HCT116 (cell line): ENCODE measurements at places on chromosomes 7 and 10. TPM values are rescaled to one million over a fixed set of nuclear protein-coding genes. Genes with fewer than 3 reads are reported as not detected.

Gene KIF11
- total RNA-seq: 33.8 TPM

Gene PDE6C
- total RNA-seq: not detected

Gene ZNF365
- total RNA-seq: 1.8 TPM

Gene VWDE
- 13.7 TPM for total RNA-seq

Gene CTAGE4
- 6.0 TPM for total RNA-seq

Gene NUTM2E
- 0.15 TPM for total RNA-seq

Gene ZNF277
- total RNA-seq: 21.3 TPM

Gene GPR37
- total RNA-seq: 2.2 TPM

Gene COL28A1
- 0.12 TPM for total RNA-seq

Gene DMBT1
- 0.17 TPM for total RNA-seq

Gene MNX1
- total RNA-seq: 7.7 TPM

Gene MBL2
- not detected for total RNA-seq

Gene NRCAM
- total RNA-seq: 0.15 TPM

Gene ACSL5
- 195 TPM for total RNA-seq
